ENCODE measurements at places on chromosomes 3 and 15.

DNA sequence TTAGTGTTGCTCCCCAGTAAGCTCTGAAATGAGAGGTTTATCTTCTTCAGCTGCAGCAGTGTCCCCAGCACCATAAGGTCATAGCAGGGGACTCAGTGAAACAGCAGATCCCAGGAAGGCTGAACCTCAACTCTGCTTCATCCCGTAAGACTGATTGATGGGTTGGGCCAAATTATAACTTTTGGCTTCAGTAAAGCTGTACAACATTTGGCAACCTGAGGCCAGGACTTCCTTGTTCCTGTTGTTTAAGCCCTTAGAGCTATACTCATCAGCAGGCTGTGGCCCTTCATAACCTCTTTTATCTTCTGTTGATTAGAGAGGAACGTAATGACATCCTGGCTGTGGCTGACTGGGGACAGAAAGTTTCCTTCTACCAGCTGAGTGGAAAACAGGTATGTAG is 29.0 kb downstream of the IFT122 start:
- no peak for DNase-seq

- no peak for DNase-seq
These were observed 50.0 kb downstream of the CYP19A1 start for GRCh38 chr15:51288143-51289065.

DNA sequence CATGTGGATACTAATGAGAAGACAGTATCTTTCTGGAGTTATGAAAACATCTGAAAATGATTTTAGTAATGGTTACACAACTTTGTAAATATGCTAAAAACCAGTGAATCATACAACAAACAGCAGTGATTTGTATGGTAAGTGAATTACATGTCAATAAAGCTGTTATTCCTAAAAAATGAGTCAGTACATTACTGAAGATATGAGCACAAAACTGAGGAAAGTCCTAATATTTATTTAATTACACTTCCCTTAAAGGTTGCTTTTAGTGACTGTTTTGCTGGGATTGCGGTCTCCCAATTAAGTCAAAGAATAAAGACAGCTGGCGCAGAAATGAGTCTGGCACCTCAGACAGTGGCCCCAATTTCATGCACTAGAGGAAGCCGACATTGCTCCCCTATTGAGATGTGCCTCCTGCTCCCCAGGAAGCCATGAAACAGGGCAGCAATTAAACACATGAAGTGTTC is 50.9 kb upstream of the FSIP1 start:
- DNase-seq: no peak

DNA sequence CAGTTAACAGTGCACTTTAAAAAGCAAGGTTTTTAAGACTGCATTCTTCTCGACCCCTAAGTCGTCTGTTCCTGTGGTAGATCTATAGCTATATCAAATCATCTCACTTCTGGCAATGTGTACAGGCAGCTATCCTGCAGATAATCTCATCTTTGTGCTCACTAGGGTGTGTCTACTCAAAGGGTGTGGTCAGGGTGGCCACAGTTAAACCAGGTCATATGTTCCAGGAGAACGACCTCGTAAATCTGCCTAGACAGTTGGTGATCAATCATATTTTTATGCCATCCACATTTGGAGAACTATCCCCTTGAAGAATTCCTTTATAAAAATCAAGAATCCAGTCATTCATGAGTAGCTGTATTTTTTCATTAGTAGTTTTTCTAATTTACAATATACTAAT is 3.0 kb downstream of the VEPH1 start:
- no peak for DNase-seq

- peak; percentile 72 for DNase-seq
These were observed 1.9 kb downstream of the TNIK start for GRCh38 chr3:171458071-171458863.

- no peak for DNase-seq
These were observed 29.5 kb upstream of the SNRK start for GRCh38 chr3:43256714-43257461.

DNA sequence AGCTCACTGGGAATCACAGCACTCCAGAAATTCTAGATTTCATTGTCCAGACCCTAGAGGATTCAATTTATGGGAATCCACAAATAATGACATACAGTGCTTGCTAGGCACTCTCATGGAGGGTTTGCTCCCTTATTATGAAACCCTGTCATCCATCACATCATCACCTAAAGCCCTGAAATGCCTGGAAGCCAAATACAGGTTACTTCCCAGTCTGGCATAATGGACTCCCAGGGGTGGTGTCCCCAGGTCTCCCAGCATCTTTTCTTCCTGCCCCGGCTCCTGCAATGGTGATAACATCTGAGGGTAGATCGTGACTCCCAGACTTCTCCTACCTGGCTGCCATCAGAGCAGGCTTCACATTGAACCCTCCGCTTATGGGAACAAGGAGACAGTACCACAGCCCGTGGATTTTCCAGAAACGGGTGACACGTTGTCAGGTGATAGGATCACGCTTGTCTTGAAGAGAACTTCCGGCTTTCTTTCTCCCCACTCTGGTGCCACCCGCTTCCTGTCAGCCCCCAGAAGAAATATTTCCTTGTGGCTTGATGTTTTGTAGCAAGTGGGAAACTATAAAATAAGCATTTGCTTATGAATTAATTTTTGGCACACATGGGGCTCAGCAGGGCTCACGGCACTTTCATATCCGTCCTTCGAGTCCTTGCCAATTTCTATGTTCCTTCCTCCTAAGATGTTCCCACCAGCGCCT is 238.7 kb upstream of the BHLHE40 start:
- DNase-seq: no peak

- no peak for DNase-seq
These were observed 229.5 kb downstream of the VPS13C start for GRCh38 chr15:61830536-61831330.

DNA sequence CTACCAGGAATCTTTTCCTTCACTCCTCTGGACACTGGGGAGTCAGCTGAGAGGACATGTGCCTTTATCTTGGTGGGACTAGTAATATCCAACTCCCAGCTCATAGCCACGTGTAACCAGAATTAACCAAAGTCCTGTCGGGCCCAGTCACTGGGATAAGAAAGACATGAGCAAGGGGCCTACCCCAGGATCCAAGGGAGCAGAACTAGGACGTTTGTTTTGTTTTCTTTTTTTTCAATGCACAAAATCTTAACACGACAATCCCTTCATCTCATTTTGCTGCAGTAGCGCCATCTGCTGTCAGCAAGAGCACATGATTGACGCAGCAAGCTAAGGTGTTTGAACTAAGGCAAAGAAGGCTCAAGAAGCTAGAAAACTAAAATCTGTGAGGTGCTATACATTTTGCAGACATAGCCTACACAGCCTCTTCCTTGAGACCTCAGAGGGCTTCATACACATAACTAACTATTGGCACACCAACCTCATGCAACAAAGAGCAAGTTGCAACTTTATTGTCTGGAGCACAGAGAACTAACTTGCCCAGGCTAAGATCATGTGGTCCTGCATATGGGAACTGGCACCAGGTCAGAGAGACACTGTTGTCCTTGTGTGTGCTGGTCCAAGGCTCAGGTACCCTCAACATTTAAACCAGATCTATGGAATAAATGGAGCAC is 43.6 kb downstream of the RLBP1 start:
- peak; percentile 71 for DNase-seq

DNA sequence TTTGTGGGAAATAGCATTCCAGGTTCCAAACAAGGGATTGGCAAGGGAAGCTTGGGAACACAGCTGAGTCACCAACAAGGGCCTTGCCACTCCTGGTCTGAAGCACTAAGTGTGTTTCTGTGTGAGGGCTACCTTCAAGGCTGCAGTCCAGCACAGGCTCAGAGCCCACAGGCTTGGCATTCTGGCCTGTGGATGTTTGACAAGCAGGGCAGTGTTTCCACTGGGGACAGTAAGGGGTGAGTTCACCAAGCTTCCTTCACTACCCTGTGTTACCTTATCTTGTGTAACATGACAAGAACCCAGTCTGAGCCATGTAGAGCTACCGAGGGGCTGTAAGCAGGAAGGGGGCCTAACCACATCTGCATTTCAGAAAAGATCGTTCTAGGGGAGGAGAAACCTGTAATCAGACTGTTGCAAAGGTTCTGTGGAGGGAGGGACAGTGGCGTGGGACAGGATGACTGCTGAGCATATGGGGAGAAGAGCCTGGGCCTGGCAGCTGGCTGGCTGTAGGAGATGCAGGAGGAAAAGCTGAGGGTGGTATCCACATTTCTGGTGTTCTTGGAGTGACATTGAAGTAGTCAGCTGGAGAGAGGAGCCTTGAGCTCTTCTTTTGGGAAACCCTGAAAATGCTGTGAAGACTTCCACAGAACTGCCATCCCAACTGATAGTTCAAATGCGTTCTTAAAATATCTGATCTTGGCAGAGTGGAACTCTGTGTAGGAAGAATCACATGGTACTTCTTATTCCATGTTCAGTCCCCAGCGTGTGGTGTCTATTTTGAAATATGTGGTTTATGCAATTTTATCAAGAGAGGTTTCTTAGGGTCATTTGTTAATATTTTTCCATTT is 61.3 kb downstream of the CTDSPL start:
- no peak for DNase-seq

GRCh38 chr3:157607826-157608405 is 104.7 kb upstream of the VEPH1 start:
- DNase-seq: no peak

Data from CD4-positive, alpha-beta T cell treated with Interleukin-17A for 1 hour (primary cell).